ENCODE measurements at places on chromosomes 5 and 9.

DNA sequence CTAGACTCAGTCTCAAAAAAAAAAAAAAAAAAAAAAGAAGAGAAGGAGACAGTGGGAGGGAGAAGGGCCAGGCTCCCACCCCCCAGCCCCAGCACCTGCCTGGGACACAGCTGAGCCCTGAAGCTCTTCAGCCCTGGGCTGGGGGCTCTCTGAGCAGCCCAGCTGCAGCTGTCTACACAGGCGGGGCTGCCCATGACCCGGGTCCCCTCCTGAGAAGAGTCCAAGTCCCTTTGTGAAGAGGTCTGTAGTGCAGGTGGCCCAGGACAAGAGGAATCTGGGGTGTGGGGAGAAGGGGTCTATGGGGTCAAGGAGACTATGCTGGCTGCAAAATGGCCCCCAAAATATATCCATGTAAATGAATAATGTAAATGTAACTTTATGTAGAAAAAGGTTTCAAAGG lies 6.7 kb upstream of the LCN2 start:
- no peak for DNase-seq

DNA sequence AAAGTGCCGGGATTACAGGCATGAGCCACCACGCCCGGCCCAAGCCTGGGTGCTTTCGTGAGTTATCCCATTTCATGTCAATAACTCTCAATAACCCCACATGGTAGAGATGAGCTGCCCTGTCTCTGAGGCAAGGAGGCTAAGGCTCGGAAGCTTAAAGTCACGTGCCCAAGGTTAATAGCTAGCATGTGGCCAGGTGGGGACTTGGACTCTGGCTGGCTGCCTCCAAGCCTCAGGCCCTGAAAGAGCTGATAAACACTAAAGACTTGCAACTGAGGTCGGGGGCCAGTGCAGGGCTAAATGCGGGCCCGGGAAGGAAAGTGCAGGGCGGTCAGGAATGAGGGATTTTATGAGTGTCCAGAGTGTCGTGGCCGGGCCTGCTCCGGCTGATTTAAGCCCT lies 30.9 kb upstream of the BARHL1 start:
- DNase-seq, result no peak

- DNase-seq, result no peak
Observed at GRCh38 chr5:93476251-93476742, 104.7 kb downstream of the NR2F1-AS1 start.

DNA sequence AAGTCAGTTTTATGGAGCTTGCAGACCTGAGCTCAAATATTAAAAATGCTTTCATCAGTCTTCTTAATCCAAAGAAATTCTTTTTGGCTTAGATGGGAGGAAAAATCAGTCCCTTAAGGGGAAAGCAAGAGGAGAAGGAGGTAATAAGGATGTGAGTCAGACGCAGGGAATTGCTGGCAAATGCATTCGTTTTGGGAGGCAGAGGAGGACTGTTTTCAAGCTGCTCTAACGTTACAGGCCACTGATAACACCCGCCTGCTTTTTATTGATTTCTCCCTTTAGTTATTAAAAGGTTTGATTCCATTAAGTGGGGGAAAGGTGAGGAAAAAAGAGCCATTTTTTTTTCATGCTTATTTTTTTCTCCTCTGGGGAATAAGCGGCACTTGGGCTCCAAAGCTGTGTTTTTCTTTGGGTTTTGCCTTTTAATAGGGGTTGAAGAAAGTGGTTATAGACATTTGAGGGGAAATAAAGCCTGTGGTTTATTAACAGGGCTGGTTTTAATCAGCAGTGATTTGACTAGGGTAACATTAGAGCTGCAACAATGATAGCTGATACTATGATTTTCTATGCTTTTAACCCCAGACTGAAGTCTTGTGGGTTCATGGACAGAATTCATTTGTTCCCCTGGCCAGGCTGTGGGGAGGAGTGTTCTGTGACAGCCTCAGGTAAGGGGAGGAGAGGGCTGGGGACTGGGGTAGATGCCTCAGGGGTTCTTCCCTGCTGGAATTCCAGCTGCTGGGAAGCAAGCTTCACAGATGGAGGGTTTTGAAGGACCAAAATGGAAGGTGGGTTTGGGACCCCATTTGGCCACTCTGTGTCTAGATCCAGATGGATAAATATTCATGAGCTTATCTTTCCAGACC lies 225.2 kb downstream of the GAS1 start:
- DNase-seq, result no peak

- DNase-seq, result no peak
Observed at GRCh38 chr5:170503990-170504596, at the start of gene KCNIP1. TSS of gene KCNIP1 (plus strand) at chr5:170504020.

- no peak for DNase-seq
Observed at GRCh38 chr9:105360344-105360743, 87.5 kb upstream of the FSD1L start.

DNA sequence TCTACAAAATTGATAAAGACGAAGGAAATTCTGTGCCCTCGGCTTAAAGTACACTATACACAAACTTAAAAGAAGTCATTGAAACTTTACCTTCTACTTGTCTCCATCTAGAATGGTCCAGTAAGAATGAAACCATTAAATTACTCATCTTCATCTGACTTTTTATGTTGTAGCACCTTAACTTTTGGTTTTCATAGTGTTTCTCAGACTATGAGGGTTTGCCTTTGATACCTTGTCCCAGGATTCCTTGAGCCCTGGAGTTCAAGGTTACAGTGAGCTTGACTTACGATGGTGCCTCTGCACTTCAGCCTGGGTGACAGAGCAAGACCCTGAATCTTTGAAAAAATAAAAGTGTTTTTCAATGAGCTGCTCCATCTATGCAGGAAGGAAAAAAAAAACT lies 132.2 kb downstream of the CDC42SE2 start:
- DNase-seq, result no peak

DNA sequence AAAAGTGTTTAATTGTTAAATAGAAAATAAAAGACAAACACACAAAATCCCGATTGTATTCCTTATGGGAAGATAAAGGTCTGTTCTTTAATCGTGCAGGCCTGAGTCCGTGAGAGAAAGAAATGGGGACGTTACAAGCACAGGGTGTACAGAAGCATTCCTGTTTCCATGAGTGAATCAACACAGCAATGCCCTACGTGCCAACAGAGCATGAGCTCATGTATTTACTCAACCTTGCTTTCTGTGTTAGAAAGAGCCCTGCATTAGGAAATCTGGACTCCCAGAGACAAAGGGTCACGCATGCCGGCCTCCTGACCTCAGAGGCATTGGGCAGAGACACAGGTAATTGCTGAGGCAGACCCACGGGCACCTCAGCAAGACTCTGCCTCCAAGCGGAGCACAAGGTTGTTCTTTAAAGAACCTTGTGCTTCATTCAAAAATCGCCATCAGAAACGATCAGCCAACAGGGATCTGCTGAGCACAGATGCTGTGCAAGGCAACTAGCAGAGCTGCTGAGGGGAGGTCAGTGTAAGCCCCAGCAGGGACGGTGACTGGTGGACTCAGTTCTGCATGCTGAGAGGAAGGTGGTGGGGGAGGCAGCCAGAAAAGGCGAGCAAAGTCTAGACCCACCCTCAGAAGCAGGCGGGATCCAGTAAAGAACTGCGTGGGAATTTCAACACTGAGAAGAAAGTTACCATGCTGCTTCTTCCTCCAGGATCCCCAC lies 101.0 kb downstream of the TLE1 start:
- DNase-seq, result no peak

- no peak for DNase-seq
Observed at GRCh38 chr9:136088481-136088938, 6.6 kb downstream of the NACC2 start.

DNA sequence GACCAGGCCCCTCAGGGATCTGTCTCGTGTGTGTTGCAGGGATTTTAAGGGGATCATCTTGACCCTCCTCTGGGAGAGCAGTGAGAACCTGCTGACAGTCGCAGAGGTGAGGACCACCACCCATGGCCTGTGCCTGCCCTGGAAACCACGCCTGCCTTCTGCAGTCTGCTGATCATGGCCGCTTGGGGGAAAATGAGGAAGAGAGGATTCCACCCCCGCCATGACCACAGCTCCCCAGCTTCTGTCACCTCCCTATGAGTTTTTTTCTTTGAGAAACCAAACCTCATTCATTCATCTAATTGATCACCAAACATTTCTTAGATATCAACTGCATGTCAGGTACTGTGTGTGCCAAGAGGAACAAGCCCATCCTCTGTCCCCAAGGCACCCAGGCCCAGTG lies 46.3 kb upstream of the TDRD7 start:
- DNase-seq, result no peak

GRCh38 chr9:27437652-27438373 lies 86.3 kb upstream of the IFNK start:
- no peak for DNase-seq

GRCh38 chr9:109269081-109269480 lies 51.8 kb downstream of the EPB41L4B start:
- DNase-seq, result no peak

DNA sequence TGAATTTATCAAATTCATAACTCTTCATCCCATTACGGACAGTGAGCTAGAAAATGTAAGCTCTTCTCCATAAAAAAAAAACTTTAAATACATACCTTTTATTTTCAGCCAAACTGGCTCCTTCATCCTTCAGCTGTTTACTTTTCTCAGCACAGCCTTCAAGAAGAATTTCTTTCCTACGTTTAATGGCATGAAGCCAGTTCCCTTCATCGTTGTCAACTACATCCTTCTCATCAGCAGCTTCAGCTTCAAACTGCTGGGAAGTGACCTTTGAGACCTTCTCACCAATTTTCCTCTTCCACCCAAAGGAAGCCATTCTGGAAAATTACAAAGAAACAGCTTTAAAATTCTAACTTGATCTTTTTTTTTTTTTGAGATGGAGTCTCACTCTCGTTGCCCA lies 9.1 kb downstream of the TTC33 start:
- DNase-seq, result no peak
